Activated CD4-positive, alpha-beta T cell treated with anti-CD3 and anti-CD28 coated beads, Interleukin-2, amount 50 U/mL, for 24 hours (primary cell): ENCODE measurements at places on chromosomes 3 and 15.

DNA sequence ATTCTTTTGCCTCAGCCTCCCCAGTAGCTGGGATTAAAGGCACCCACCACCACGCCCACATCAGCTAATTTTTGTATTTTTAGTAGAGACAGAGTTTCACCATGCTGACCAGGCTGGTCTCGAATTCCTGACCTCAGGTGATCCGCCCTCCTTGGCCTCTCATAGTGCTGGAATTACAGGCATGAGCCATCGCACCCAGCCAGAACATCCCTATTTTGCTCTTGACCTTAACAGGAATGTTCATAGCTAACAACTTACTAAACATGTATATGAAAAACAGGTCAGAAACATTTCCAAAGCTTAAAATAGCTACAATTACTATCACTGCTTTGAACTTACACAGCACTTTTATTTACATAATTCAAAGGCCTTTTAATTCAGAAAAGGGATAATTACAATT, 33.7 kb downstream of the UQCC5 start:
- no peak for DNase-seq

DNA sequence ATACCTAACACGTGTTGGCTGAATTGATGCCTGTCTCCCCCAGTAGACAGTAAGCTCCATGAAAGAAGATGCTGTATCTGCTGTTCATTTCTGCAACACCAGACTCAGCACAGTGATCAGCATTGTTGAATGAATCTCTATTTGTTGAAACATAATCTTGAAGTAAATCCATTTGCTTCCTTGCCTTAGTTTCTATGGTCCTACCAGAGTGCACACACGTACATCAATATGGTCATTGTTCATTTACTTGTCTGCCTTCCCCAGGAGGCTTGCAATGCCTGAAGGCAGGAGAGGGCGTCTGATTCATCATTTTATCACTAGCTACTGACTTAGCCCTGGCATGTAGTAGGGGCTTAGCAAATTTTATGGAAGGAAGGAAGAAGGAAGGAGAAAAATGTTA, 19.2 kb downstream of the RBP2 start:
- DNase-seq, result no peak

DNA sequence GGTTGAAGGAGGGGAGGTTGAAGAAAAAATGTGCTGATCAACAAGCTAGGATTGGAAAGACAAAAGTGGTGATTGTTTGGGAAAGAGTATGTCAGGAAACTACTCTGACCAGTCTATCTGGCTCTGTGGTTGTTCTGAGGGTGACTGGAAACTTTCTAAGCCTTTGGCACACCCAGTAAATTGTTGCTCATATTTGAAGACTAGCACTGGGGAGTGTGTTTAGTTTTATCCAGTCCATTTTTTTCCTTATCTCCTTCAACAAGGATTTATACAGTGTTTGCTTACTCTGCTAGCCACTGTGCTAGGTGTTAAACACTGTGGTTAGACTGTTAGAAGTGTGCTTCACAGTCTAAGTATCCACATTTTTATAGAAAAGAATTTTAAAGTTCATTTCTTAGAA, 28.8 kb downstream of the PPM1L start:
- DNase-seq, result no peak

- peak; percentile 4 for DNase-seq
Observed at GRCh38 chr3:138434276-138434874, at the start of gene ESYT3. Gene ESYT3 (plus strand): TSS chr3:138434616. CDS start chr3:138434799, 183 bp downstream.

- no peak for DNase-seq
Observed at GRCh38 chr3:140199743-140200142, 264.8 kb downstream of the CLSTN2 start.

DNA sequence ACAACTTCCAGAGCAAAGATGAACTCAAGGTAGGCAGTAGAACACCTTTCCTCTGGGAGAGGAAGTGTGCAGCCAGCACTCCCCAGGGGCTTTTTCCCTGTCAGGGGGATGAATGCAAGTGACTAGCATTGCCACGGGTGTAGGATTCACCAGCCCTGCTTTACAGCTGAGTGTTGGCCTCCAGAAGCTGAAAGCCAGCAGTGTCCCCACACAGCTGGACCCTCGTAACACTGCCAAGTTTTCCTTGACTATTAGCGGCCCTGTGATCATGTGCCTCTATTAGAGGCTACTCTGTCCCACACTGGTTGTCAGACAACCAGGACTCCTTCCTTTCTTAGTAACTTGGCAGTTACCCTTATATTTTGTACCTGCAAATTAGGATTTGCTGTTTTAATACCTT, 104.9 kb upstream of the MANF start:
- DNase-seq, result no peak

- DNase-seq, result no peak
Observed at GRCh38 chr3:3081381-3082233, 28.6 kb downstream of the IL5RA start.

DNA sequence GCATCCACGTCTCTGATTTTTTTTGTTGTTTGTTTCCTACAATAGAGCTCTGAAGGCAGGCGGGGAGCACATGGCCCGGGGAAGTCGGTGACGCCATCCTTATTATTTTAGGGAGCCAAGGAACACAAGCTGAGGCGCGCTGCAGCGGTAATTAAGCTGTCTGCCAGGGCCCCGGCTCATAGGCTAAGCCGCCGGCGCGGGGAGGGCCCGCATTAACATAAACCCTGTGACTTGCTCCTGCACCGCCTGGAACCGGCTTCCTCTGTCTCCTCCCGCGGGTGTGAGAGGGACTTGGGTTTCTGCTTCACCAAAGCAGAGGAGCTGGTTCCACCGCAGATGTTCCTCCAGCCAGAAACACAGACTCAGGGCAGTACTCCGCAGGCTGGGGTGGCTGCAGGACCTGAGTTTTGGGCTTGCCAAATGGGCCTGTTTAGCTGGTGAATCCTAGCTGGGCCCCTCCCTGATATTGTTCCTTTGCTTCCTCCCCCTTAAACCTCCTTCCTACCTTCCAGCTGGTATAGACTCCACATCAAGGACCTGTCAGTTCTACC, 25.3 kb downstream of the ANP32A start:
- DNase-seq, result no peak

- no peak for DNase-seq
Observed at GRCh38 chr3:183697123-183697609, 431 bp upstream of the YEATS2 start.

GRCh38 chr3:40073310-40074007, 236.0 kb upstream of the EIF1B start:
- DNase-seq, result no peak

- DNase-seq, result no peak
Observed at GRCh38 chr3:79902151-79902550, 134.4 kb upstream of the ROBO1 start.

- no peak for DNase-seq
Observed at GRCh38 chr3:121592856-121593702, at the start of gene FBXO40. Gene FBXO40 (plus strand): TSS chr3:121593379. CDS start chr3:121620576, 27,197 bp downstream.

GRCh38 chr3:32372213-32372490, 19.5 kb upstream of the CMTM7 start:
- no peak for DNase-seq

DNA sequence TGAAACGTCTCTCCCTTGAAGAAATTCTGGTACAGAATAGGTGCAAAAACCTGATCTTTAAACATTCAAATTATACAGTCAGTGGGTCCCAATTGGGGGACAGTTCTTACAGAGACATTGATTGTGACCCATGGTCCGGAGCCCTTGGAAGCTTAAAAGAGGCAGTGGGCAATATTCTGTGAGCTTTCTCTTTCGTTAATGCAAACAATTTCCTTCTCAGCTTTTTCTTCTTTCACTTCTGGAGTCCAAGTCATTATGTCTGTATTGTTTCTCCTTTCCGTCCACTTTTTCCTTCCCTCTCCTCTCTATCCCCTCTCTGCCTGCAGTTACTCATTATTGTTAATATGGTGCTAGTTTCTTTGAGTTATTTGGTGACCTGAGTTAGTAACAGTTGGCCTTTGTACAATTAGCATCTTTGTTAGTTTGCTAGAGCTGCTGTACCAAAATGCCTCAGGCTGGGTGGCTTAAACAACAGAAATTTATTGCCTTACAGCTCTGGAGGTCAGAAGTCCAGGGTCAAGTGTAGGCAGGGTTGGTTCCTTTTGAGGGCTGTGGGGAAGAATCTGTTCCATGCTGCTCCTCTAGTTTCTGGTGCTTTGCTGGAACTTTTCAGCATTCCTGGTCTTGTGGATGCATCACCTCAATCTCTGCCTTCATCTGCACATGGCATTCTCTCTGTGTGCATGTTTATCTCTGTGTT, 102.6 kb downstream of the GMPS start:
- DNase-seq, result no peak

- no peak for DNase-seq
Observed at GRCh38 chr3:159482241-159482993, 506.2 kb upstream of the IL12A start.

GRCh38 chr3:195760345-195761122, 39.8 kb downstream of the MUC20 start:
- DNase-seq, result no peak

DNA sequence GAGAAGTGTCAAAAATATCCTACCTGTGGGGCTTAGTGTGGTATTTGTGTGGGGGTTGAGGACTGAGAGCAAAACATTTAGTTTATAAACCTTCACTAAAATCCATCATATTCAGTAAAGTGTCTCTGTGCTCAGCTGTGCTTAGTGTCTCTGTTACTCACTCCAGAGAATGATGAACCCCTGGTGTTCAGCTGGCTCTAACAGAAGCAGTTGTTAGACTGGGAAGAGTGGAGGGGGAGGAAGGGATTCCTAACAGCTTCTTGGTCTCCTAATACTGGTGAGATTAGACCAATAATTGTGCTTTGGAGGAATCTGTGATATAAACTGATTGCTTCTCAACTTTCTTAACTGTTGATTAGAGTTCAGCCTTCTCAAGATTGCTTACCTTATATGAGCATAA, 1123.5 kb downstream of the ROBO2 start:
- no peak for DNase-seq

GRCh38 chr3:161925749-161926360, 429.2 kb downstream of the OTOL1 start:
- no peak for DNase-seq

DNA sequence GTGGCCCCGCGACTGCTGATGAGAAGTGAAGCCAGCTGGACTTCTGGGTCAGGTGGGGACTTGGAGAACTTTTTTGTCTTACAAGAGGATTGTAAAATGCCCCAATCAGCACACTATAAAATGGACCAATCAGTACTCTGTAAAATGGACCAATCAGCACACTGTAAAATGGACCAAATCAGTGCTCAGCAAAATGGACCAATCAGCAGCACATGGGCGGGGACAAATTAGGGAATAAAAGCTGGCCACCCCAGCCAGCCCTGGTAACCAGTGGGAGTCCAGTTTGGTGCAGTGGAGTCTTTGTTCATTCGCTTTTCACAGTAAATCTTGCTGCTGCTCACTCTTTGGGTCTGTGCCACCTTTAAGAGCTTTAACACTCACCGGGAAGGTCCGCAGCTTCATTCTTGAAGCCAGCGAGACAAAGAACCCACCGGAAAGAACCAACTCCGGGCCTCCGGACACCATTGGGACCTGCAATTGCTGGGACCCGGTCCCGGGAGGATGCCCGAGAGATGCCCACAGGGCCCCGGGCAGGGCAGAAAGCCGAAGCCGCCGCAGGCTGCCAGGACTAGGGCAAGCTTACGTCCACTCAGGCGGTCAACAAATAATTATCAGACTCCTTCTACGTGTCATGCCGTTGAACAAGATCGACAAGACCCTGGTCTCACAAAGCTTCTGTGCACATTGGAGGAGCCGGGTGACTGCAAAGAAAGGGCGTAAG, 8.3 kb upstream of the NR2E3 start:
- no peak for DNase-seq

DNA sequence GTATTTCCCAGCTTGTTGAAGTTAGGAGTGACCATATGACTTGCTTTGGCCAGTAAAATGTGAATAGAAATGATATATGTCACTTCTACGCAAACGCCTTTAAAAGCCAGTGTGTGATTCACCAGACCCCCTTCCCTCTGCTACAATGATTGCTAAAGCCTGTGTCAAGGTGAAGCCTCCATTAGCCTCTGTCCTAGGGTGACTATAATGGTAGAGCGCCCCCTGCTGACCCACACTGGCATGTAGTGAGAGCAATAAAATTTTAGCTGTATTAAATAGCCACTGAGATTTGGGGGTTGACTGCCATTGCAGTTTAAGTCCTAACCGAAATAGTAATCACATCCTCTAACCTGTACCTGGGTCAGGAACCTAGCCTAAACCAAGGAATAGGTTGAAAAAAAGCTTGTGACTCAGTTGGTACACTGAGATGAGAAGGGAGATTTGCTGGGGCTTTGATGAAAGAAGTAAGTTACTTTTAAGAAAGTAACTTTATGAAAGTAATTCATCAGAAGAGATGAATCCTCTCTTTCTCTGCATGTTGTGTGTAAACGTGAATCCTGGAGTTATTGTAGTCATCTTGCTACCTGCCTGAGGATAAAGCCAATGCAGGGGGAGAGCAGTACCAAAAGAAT, 52.6 kb downstream of the GTF2E1 start:
- peak; percentile 62 for DNase-seq

DNA sequence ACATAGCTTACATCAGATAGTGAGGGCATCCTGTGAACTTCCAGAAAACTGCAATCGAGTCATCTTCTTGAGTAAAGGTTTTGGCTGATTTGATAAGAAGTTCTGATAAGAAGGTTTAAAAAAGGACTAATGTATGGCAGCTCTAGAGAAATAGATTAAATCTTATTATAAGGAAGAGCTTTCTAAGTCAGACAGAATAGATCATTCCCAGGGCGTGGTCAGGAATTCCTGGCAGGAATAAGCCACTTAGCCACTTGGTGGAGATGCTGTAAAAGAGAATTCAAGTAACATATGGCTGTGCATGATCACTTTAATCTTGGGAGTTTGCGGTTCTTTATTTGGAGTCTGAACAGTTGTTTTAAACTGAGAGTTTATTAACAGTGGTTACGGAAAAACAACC, 17.4 kb downstream of the PGBD4 start:
- no peak for DNase-seq

- DNase-seq, result no peak
Observed at GRCh38 chr3:108742929-108743328, 14.3 kb downstream of the RETNLB start.

DNA sequence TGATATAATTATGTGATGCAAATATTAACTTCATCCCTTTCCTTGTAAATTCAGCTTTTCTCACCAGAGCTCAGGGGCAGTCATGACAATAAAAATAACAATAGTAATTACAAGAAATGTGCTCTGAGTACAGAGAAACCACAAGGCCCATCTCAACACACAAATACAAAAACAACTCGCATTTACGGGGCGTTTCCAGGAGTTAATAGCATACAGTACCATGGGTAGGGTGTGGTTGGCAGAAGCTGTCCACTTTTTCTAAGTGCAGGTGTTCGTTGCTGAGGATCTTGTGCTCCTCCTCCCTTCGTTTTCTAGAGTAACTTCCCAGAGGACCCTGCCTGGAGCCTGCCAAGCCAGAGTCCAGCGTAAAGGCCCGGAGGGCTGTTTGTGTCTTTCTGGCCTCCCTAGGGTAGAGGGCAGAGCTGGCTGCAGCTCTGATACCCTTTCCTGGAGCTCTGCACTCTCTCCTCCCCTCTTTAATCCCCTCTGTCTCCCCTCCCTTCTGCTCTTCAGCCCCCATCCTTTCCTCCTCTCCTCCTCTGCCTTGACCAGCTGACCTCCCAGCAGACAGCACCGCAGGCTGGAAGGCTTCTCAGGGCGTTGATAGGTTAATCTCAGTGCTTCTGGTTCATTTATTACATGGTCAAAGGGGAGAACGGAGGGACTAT, 11.4 kb downstream of the SEMA3G start:
- no peak for DNase-seq
